ENCODE measurements at places on chromosomes 13 and 19. TPM values are rescaled to one million over a fixed set of nuclear protein-coding genes. Genes with fewer than 3 reads are reported as not detected.
A peak's percentile ranks its signal among the peaks of the same experiment; 100 is the strongest.

CEBPA gene
- total RNA-seq, result 30.1 TPM

GRCh38 chr19:1309977-1310852 is 24.5 kb downstream of the EFNA2 start:
- DNase-seq, result no peak

ZNF441 gene
- total RNA-seq, result 4.8 TPM

DNA sequence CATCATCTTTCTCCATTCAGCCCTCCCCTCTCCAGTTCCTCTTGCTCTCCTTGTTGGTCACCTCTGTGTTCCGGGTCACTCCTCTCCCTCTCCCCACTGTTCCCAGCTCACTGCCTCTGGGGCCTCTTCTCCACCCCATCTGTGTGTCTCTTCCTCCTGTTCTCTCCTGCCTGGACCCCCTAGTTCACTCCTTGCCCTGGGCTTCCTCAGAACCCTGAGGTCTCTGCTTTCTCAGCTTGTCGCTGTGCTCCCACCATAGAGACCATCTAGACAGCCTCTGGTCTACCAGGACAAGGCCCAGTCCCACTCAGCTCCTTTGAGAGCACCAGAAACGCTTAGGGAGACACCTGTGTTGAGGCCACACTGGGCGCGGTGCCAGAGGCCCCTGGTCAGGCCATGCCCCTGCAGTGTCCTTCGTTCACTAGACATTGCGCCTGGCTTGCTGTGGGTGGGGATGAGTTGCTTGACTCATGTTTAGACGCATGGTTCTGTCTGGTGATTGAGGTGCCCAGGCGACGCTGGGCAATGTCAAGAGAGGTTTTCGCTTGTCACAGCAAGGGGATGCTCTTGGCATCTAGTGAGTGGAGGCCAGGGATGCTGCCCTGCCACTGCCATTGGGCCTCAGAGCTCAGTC is 4.8 kb downstream of the LENG9 start:
- DNase-seq, result peak; percentile 49

COX6B2 gene
- total RNA-seq, result 17.2 TPM

DNA sequence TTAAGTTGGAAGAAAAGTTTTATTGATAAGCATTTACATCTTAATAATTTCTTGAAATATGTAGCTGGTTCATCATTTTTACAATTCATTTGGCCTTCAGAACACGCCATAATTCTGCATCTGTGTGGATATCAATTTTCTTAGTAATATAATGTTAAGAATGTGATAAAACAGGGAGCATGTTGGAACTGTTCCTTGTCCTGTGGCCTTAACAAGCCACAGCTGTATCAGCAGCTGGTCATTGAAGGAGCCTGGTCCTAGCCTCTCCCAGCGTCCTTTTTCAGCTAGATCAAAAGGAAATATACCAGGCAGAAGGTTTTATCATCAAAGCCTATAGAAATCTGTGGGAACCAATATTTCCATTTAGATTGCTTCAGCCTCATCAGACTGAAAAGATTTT is 421.8 kb downstream of the SPRY2 start:
- DNase-seq, result no peak

ZNF536 gene
- total RNA-seq, result 7.3 TPM

DNA sequence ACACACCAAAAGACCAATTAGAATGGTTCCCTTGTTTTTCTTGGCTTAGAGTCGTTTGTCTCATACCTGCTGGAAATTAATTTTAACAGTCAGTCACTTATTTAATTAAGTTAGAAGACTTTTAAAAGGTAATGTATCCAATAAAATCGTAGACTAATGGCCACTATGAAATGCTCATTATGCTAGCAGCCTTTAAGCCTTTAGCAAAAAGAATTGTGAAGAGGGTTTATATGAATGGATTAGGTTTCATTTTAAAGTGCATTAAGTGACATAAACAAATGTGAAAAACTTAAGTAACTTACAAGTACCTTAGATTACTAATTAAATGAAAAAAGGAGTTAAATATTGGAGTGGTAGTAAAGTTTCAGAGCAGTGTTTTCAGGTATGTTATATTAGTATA is 139.6 kb downstream of the RXFP2 start:
- no peak for DNase-seq

DNA sequence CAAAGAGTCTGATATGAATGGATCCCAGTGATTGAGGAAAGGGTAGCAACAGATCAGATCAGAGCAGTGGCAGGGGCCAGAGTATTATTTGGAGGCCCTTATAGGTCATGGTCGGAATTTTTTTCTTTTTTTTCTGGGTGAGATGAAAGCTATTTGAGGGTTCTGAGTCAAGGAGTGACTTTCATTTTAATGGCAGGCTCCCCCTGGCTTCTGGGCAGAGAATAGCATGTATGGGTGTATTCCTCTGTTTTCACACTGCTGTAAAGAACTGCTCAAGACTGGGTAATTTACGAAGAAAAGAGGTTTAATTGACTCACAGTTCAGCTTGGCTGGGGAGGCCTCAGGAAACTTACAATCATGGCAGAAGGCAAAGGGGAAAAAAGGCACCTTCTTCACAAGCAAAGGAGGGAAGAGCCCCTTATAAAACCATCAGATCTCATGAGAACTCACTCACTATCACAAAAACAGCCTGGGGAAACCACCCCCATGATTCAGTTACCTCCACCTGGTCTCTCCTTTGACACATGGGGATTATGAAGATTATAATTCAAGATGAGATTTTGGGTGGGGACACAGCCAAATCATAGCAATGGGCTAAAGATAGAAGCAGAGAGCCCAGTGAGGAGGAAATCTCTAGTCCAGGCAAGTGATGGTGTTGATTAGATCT is 3.0 kb upstream of the SLC6A16 start:
- DNase-seq, result no peak

LILRB3 gene
- total RNA-seq, result 0.67 TPM

- no peak for DNase-seq
These were observed 1.7 kb upstream of the PRAM1 start for GRCh38 chr19:8504171-8504570.

- no peak for DNase-seq
These were observed 708.1 kb upstream of the ARGLU1 start for GRCh38 chr13:107275945-107276614.

DNA sequence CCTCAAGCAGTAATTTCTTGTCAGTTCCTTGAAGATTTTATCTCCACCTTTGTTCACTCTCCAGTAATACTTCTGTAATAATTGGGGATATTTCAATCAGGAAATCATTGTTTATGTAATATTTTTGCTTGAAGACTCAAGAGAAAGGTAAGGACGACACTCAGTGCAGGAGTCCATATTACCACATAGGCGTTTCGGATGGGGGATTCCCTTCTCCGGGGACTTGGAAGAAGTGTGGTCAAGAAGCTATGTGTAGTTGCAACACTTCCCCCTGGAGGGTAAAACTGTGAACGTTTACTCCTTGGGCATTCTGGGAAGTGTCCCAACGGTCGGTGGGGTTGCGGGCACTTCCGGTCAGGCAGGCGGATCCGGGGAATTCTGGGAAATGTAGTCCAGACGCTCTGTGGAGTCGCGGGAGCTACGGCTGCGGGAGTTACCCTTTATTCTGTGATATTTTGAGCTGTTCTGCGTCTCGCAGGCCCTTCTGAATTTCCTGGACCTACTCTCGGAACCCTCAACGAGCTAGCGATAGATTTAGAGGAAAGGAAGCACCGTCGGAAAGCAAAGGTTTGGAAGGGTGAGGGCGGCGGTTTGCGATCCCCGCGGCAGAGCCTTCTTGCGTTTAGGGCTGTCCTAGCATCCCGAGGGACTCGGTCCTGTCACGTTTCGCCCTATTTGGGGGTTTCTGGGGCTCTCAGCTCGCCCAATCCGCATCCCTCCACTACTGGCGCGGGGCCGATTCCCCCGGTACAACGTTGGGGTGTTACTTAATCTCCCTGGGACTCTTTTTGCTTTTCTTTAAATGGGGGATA is at the start of gene ZNF221:
Gene ZNF221, plus strand, starts transcription at position 395 of the 812 bp plus-strand sequence. CDS start 11,499 bp downstream, outside the sequence.
- DNase-seq, result peak; percentile 86

All from mucosa of descending colon (tissue), 3 donors.